Aorta (tissue), 5 donors: ENCODE measurements at places on chromosomes 6 and 20. TPM values are rescaled to one million over a fixed set of nuclear protein-coding genes. Genes with fewer than 3 reads are reported as not detected.

GRCh38 chr6:45808042-45808645 lies 207.5 kb downstream of the CLIC5 start:
- no peaks in the 10 kb centered on the region for H3K27me3 ChIP-seq
- H3K4me3 ChIP-seq, result no peak overlapping the region
- H3K4me1 ChIP-seq, result no peaks in the 10 kb centered on the region
- no peak overlapping the region for H3K27ac ChIP-seq
- no peak for DNase-seq

Gene EXOC2
- total RNA-seq, result 22.8 TPM

DNA sequence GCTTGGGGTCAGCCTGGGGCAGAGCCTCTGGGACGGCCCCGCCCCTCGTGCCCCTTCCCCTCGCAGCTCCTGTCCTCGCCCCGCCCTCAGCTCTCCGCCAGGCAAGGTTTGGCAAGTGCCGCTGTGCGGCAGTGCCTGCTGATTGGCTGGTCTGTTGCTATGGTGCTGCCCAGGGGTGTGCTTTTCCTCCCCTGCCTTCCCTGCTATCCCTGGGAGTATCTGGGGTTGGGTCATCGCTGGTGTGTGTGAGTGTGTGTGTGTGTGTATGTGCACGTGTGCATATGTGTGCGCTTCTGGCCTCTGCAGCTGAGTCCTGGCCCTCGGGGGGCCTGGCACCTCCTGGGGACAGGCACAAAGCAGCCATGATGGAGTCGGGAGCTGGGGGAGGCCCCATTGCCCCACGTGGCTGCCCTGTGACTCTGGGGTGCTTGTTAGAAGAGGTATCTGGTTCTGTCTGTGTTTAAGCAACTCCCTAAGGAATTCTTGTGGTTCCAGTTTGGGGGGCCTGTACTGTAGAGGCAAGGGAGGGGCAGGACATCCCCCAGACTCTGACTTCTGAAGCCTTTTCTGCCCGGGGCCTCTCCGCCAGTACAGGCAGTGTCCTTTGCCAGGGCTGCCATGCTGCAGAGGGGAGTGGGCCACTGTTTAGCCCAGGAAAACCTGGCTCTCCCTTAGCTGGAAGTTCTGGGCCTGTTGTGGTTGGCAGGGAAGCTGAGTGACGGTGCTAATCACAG lies 6.9 kb downstream of the RTEL1 start:
- no peaks in the 10 kb centered on the region for H3K27me3 ChIP-seq
- H3K4me3 ChIP-seq, result no peak overlapping the region
- H3K27ac ChIP-seq, result no peak overlapping the region
- DNase-seq, result no peak

GRCh38 chr6:13920552-13920951 lies 4.2 kb upstream of the RNF182 start:
- no peak for DNase-seq
- no peaks in the 10 kb centered on the region for H3K36me3 ChIP-seq
- H3K4me1 ChIP-seq, result no peaks in the 10 kb centered on the region

DNA sequence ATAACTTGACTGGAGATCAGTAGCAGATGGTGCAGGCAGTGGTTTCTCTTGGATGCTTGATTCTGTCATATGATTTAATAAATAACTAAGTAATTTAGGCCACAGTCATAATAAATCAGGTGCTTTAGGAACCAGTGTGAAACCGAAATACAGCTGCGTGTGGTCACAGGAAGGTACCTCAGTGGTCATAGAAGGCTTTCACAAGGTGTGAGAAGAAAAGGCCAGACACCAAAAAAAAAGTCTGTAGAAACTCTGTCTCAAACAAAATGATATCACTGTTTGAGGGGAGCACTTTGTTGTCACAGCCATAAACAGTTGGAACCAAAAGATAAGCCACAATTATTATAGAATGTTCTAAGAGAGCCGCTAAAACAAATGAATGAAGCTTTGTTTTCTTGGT lies 56.5 kb downstream of the ARMC2 start:
- H3K4me1 ChIP-seq, result peaks cover 2% of the 10 kb centered on the region
- H3K27ac ChIP-seq, result no peak overlapping the region
- no peak overlapping the region for H3K4me3 ChIP-seq
- DNase-seq, result no peak
- H3K36me3 ChIP-seq, result no peaks in the 10 kb centered on the region

DNA sequence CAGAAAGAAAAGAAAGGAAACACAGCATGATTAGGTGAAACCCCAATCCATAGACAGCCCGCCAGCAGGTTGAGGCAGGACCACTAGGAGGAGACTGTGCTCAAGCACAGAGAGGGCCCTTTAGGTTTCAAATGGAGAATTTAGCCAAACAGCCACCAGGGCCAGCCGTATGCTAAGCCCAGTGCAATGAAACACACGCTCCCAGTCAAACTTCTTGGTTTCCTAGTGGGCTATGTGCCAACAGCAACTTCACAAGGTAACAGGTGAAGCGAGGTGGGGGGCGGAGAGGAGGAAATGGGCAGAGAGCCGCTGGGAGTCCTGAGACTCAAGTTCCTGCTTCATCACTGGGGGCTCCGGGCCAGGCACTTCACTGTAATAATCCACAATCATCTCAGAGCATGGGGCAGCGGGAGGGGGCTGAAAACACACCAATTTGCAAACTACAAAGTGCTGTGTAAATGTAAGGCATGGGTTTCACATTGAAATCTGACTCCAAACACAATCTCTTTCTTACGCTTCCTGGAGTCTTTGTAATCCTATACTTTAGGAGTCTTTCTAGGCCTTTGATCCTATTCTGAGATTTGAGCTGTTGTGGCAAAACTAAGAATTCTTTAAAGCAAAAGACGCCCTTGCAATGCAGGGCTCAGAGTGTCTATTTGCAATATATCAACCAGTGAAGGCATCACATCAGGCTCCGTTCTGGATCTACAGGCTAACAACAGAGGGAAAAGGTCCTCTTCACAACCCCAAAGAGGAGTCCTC lies 117.3 kb downstream of the OPRM1 start:
- H3K4me3 ChIP-seq, result no peak overlapping the region
- peak; percentile 61 for DNase-seq
- no peaks in the 10 kb centered on the region for H3K27me3 ChIP-seq
- H3K36me3 ChIP-seq, result no peaks in the 10 kb centered on the region
- H3K27ac ChIP-seq, result no peak overlapping the region

Gene ZCCHC3
- total RNA-seq, result 12.9 TPM

Gene RIMS1
- total RNA-seq, result 4.8 TPM

DNA sequence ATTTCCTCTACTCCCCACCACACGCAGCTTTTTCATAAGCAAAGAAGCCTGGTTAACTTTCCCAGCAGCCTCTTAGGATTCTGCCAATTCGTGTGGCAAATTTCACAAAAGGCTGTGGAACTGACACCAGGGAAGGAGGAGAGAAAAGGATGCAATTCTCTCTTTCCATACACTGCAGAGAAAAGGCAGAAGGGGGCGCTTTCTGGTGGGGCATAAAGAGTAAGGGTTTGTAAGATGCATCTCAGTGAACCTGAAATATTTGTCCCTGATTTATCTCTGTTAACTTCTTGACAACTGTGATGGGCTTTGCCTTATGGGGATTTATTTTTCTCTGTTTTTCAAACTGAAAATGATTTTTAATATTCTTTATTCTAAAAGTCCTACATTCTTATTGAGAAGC lies 45.5 kb upstream of the GLP1R start:
- peaks cover 2% of the 10 kb centered on the region for H3K27me3 ChIP-seq
- H3K36me3 ChIP-seq, result no peaks in the 10 kb centered on the region
- no peaks in the 10 kb centered on the region for H3K4me1 ChIP-seq

- peak; percentile 81 for DNase-seq
- no peak overlapping the region for H3K27ac ChIP-seq
- no peaks in the 10 kb centered on the region for H3K4me1 ChIP-seq
- H3K27me3 ChIP-seq, result no peaks in the 10 kb centered on the region
- no peak overlapping the region for H3K4me3 ChIP-seq
These were observed 58.1 kb downstream of the UBE2V1 start for GRCh38 chr20:50054626-50055511.

GRCh38 chr6:134352786-134353480 lies 35.0 kb upstream of the SGK1 start:
- no peak for DNase-seq
- no peaks in the 10 kb centered on the region for H3K36me3 ChIP-seq
- H3K27ac ChIP-seq, result no peak overlapping the region
- no peaks in the 10 kb centered on the region for H3K4me1 ChIP-seq
- H3K4me3 ChIP-seq, result no peak overlapping the region

DNA sequence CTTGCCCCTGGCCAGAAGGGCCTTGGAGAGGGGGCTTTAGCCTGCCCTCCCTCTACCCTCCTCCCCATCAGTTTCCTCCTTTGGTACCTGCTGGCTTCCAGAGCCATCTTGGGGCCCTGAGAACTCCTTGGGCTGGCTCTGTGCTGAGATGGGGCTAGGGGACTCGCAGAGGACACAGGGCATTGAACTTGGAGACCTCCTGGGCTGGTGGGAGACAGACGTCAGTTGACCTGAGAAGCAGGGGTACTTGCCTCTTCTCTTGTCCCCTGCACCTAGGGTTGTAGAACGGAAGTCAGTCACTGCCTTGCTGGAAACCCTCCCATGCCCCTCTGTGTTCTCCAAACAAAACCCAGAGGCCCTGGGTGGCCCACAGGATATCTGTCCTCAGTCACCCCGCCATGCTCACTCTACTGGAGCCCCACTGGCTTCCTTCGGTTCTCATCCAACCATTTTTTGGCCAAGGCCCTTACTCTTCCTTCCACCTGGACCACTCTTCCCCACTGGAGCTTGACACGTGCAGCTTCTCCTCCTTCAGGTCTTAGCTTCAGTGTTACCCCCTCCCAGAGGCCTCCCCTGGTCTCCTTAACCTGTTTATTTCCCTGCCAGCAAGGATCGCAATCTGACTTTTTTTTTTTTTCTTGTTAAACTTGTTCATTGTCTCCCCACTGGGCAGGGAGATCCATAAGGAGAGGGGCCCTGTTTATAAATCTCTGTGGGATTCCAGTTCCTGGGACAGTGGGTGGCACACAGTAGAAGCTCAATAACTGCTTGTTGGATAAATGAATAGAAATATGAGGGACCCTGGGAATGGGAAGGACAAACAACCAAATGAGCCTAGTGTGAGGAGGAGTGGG lies 971 bp downstream of the RBCK1 start:
- peak overlapping the region; percentile 87 for H3K27ac ChIP-seq
- peaks cover 2% of the 10 kb centered on the region for H3K36me3 ChIP-seq
- DNase-seq, result no peak
- H3K27me3 ChIP-seq, result no peaks in the 10 kb centered on the region
- peak overlapping the region; percentile 91 for H3K4me3 ChIP-seq

Gene SRC
- 72.4 TPM for total RNA-seq

DNA sequence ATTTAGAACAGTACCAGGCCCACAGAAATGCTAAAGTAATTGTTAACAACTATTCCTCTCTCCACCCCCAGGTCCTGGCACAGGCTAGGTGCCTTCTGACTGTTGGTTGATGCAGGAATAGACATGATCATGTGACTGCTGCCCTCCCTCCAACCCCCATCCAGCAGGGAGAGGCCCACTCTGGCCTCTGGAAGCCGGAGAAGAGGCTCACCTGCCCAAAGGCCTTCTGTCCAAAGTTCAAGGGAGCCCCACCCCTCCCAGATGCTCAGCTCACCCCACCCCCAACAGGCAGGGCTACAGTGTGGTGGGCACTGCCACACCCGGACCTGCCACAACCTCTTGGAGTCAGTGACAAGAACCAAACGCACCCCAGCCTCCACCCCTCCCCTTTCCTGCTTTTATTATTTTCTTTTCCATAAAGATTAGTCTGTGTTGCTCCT lies 26.9 kb upstream of the FOXP4 start:
- H3K36me3 ChIP-seq, result no peaks in the 10 kb centered on the region
- no peak overlapping the region for H3K27ac ChIP-seq
- no peaks in the 10 kb centered on the region for H3K4me1 ChIP-seq
- DNase-seq, result no peak
- no peaks in the 10 kb centered on the region for H3K27me3 ChIP-seq
- H3K4me3 ChIP-seq, result no peak overlapping the region

DNA sequence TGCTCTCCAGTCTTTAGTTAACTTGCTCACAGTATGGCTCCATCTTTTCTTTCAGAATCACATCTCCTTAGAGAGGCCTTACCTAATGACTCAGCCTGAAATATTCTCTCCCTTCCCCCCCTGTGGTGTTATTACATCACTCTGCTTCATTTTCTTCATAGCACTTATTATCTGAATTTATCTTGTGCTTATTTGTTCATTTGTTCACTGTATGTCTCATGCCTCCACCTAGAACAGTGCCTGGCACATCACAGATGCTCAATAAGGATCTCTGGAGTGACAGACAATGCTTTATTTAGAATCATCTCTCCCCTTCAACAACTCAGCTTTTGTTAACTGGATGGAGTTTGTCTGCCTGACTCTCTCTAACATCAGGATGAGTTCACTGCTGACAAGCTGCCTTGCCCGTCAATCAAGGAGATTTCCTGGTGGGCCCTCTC lies 96.6 kb upstream of the MAN1A1 start:
- H3K27me3 ChIP-seq, result no peaks in the 10 kb centered on the region
- peaks cover 4% of the 10 kb centered on the region for H3K4me1 ChIP-seq
- no peaks in the 10 kb centered on the region for H3K36me3 ChIP-seq
- peak overlapping the region; percentile 68 for H3K27ac ChIP-seq
- H3K4me3 ChIP-seq, result no peak overlapping the region

DNA sequence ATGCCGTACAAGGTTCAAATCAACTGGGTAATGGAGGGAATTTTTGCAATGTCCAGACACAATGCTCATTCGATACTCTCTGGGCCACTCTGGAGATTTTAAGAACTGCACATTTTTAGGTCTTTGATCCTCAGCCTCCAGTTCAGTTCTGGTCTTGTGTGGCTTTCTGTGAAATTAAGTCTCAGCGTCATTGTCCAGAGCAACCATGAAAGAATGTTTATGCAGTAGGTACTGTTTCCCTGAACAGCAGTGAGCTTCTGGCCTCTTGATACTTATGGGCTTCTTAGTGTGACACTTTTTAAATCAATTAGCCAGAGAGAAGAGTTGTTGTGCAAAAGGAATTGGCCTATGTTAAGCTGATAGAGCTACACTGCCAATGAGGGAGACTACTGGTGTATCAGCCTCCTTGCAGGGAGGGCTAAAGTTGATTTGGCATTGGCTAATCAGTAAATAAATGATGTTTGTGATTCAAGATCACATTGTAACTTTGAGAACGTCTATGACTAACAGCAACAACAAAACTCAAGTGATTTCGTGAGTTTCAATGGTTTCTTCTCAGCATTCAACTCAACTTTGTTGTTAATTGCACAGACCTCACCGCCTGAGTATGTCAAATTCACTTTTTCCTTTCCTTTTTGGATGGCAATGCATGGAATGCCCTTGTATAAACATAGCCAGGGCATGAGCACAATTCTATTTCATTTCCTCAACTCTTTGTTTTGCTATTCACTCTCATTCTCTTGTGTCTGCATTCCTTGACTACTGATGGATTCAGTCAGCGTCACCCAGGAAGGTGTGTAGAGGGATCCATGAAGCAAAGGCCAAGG lies 85.1 kb downstream of the GJA1 start:
- peaks cover 15% of the 10 kb centered on the region for H3K4me1 ChIP-seq
- no peak overlapping the region for H3K4me3 ChIP-seq
- DNase-seq, result no peak
- peak overlapping the region; percentile 97 for H3K27ac ChIP-seq

DNA sequence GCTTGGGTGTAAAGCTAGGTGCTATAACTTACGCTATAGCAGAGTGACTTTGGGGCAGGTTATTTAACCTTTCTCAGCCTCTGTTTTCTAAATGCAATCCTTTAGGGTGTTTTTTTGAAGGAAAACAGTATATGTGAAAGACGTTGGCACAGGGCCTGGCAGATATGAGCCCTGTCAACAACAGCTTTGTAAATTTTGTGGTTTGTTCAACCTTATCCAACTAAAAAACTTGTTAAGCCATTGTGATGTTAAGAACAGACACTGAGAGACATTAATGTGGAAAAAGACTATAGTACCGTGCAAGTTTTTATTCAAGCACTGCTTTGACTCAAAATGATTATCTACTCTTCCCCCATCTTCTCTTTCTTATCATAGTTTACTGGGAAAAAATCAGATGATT lies 8.2 kb downstream of the HECA start:
- H3K27ac ChIP-seq, result no peak overlapping the region
- no peaks in the 10 kb centered on the region for H3K27me3 ChIP-seq
- H3K4me3 ChIP-seq, result no peak overlapping the region
- no peak for DNase-seq
